ENCODE measurements at places on chromosomes 6 and 20.

DNA sequence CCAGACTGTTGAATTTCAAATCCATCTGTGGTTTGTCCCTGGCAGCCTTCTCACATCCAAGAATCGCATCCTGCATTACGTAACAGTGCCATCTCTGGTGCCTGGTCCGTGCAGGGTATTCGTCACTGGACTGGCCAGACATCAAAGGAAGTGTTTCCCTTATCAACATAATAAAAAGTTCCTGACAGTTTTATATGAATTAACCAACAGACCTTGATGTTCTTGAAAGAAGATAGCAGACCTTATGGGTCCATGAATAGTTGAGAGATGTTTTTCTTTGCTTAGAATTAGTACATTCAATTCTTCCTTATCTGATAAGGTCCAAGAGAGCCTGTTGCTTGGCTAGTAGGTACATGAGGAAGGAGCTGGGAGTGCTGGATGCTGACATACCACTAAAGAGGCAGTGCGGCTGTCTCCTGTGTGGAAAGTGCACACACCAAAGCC, 77.6 kb downstream of the PHACTR2 start:
- DNase-seq, result no peak

DNA sequence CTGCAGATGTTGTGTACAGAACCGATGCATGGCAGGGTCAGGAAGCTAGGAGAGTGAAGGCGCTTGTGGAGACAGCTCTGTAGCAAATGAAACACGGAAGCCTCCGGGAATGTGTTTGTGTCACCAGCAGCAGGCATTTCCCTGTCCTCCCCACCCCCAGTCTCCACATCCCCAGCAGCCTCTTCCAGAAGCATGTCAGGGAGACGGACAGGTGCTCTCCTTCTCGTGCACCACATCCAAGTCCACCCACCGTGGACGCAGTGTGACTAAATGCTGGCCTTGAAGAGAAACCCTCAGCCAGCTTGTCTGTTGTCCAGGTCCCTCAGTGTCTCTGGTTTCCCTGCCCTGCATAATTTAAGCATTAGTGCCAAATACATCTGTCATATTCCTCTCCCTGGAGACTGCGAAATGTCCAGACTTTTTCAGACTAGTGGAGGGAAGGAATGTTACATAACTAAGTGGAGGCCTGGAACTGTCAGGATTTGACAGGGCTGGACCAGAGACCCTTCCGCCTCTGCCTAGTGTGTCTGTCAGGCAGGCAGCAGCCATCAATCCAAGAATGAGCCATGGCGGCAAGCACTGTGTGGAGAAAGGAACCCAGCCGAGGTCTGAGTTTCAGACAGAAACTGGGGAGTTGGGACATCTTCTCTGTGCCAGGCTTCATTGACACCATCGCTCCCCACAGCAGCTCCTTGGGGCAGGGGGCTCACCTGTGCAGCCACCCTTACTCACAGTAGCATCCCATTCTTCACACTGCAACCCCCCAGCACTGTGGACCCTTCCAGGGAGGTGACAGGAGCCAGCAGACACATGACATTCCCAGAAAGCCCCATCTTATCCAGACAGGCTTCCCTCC, 26.6 kb upstream of the PI16 start:
- DNase-seq, result no peak

- DNase-seq, result no peak
Observed at GRCh38 chr6:127792616-127793015, 108.2 kb downstream of the THEMIS start.

GRCh38 chr20:24289737-24290481, 179.5 kb upstream of the SYNDIG1 start:
- no peak for DNase-seq

GRCh38 chr6:41011673-41012072, 27.3 kb downstream of the UNC5CL start:
- DNase-seq, result no peak

GRCh38 chr20:1979106-1979778, 14.6 kb downstream of the PDYN start:
- DNase-seq, result no peak

DNA sequence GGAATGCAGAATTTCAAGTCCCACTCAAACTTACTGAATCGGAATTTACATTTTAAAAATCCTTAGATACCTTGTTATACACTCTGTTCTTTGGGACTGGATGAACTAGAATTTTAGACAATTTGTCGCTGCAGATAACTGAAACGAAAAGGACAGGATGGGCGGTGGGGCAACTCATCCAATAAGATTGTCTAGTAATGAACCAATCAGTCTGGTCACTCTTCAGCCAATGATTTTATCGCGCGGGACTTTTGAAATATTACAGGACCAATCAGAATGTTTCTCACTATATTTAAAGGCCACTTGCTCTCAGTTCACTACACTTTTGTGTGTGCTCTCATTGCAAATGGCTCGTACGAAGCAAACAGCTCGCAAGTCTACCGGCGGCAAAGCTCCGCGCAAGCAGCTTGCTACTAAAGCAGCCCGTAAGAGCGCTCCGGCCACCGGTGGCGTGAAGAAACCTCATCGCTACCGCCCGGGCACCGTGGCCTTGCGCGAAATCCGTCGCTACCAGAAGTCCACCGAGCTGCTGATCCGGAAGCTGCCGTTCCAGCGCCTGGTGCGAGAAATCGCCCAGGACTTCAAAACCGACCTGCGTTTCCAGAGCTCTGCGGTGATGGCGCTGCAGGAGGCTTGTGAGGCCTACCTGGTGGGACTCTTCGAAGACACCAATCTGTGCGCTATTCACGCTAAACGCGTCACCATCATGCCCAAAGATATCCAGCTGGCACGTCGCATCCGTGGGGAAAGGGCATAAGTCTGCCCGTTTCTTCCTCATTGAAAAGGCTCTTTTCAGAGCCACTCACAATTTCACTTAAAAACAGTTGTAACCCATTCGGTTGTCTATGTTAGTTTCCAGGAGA, 41.9 kb upstream of the HFE start:
- peak; percentile 94 for DNase-seq

GRCh38 chr6:140731741-140732140, 1357.3 kb upstream of the CITED2 start:
- DNase-seq, result no peak

GRCh38 chr20:62132421-62132820, 10.1 kb downstream of the LSM14B start:
- DNase-seq, result no peak

- no peak for DNase-seq
Observed at GRCh38 chr6:66230591-66230990, 523.6 kb upstream of the EYS start.

GRCh38 chr20:40956542-40957264, 71.9 kb upstream of the TOP1 start:
- DNase-seq, result no peak

GRCh38 chr6:168884050-168884645, 369.5 kb downstream of the THBS2 start:
- DNase-seq, result no peak

DNA sequence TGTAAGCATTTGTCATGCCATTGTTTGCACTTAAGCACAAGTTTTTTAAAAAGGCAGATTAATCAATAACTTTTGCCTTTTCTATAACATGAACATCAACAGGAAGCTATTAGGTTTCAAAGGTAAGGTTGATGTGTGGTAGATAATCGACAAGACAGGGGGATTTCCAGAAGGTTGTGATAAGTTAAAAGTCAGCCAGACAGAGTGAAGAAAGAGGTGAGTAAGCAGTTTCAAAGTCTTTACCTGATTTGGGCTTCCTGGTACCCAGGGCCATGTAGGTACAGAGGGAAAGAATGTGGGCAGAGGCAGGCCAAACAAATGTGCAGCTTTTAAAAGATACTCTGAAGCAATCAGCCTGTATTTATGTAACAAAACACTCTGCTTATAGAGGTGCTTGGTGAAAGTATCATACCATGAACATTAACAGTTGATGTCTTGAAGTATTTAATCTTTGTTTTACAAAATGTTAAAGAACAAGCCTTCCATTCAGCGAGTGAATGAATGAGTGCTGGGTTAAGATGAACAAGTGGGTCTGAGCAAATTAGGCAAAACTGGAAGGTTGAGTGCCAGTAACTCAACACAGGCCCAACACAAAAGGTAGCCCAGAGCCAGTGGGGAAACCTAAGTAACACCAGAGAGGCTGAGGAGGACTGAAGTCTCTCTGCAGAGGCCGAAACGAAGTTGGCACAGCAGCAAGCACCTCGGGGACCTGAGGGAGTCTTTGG, 60.2 kb downstream of the LRRC1 start:
- DNase-seq, result no peak

- no peak for DNase-seq
Observed at GRCh38 chr6:25431306-25431974, 152.3 kb downstream of the CARMIL1 start.

DNA sequence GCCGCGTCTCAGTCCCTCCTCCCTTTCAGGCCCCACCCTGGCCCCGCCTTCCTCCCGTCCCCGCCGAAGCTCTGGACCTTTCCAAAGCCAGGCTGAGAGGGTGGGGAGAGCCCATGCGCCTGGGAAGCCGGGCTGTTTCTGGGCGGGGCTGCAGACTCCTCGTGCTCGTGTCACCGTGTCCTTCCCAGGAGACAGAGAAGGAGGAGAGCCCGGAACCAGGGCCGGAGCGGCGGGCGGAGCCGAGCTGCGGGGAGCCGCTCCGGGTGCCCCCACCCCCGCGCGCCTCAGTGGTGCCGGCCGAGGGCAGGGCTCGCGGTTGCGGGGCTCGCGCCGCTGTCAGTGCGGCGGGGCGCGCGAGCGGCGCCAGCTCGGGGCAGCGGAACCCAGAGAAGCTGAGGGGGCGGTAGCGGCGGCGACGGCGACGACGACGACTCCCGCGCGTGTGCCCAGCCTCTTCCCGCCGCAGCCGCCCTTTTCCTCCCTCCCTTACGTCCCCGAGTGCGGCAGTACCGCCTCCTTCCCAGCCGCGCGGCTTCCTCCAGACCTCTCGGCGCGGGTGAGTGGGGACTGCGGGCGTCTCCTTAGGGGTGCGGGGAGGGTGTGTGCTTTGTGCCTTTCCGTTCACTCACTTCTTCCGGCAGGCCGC, at the start of gene RALY:
RALY (plus strand) TSS at position 336 of the 646 bp plus-strand sequence. CDS start 78,164 bp downstream, outside the sequence.
- DNase-seq, result no peak

DNA sequence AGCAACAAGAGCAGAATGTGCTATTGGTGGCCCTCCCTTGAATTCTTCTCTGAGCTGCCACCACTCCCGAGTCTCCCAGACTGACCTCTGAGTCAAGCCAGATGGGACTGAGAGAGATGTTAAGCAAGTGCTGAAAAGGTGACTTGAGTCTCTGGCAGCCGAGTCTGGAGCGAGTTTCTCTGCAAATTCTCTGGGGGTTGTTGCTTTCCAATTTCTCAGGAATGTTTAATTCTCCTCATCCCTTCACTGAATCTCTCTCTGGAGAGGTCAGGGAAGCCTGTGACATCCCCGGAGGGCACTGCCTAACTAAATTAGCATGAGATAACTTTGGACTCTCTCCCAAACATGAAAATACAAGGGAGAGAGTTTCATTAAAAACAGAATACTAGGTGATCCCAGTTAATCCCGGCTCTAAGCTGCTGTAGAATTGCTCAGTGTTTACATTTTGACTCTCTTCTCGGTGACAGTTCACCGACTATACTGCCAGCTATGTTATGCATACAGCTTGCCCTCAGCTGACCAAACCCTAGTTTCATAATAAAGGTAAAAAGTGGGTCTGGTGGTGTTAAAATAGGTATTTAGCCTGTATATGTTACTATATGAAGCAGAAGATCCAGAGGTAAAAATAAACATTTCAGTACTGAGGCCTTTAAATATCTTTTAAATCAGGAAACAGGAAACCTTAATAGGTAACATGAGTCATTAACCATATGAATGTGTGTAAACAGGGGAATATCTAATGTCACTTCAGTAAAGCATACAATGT, 157.9 kb downstream of the FOXC1 start:
- DNase-seq, result no peak

DNA sequence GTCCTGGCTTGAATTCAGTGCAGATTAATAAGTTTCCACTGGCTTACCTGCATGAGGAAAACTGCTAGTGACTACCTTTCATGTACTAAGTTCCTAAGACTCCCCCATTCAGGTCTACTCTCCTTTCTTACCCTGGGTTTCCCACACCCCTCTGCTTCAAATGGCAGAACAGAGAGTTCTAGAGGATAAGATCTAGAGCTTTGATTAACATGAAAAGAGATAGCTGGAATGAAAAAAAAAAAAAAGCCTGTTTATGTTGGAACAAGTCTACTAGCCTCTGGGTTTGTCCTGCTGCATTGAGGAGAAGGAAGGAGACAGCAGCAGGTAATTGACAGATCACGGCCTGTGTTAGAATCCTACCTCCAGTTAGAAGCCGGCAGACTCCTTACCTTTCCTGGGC, 201.4 kb upstream of the SOX4 start:
- DNase-seq, result no peak

DNA sequence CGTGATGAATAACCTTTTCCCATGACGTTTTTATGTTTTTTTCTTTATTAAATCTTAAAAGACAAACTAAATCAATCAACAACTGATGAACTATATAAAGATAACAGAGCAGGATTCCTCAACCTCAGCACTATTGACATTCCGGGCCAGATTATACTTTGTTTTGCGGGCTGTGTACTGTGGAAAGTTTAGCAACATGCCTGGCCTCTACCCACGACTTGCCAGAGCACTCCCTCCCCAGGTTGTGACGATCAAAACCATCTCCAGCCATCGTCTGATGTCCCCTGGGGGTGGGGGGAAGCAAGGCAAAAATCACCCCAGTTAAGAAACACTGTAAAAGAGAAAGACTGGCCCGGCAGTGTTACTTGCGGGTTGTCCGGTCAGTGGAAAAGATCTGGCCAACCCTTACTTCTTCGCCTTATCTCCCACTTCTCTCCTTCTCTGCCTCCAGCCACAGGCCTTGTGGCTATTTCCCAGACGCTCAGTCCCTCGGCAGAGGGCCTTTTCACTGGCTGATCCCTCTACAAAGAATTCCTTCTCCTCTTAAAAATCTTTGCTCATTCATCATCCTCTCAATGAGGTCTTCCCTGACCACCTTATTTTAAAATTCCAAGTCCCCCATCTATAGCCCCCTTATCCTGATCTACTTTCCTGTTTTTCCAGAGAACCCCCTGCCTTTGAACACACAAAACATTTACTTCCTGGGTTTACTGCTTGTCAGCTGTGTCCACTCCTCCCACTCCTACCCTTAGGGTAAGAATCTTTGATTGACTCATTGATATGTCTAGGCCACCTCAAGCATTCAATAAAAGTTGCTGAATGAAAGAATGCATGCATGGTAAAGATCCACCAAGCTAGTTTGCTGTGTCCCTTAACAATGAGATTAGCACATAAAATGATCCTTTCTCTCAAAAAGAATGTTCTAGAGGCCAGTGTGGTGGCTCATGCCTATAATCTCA, 14.7 kb upstream of the RAB22A start:
- DNase-seq, result no peak

DNA sequence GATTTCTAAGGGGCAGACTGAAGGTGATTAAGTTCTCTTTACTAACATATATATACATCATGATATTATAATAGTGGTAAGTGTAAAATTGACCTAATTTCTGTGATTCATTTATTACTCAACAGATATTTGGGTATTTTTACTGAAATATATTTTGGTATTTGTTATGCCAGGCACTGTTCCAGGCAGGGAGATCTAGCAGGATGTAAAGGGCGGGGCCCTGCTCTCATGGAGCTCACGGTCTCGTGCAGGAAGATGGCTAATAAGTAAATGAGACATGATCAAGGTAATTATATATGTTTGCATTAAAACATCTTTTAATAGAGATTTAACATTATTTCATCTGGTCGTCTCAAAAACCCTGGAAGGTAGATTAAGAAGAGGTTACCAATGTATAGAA, 27.7 kb downstream of the FAM50B start:
- DNase-seq, result no peak

- no peak for DNase-seq
Observed at GRCh38 chr6:140711019-140711613, 1336.7 kb upstream of the CITED2 start.
